ENCODE measurements at places on chromosomes 3 and 15.

DNA sequence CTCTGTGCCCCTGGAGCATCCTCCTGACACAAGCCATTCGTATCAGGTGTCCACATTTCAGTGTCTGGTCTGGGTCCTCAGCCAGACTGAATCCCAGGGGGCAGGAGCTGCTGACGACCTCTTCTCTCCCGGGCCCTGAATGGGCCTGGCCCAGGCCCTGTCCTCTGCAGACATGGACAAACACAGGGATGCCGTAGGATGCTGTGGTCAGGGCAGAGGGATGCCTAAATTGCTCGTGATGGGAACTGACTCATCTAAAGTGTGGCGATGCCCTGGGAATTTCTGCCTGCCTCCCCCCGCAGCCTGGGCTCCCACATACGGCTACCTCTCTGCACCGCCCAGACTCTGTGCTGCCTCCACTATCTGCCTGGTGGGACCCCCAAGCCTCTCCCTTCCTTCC is 58.5 kb upstream of the CTSH start:
- no peak for DNase-seq

GRCh38 chr3:31829826-31830426 is 151.1 kb downstream of the OSBPL10 start:
- no peak for DNase-seq

GRCh38 chr15:101378879-101379278 is 83.8 kb upstream of the SNRPA1 start:
- DNase-seq, result no peak

- DNase-seq, result no peak
Measured at GRCh38 chr3:190577225-190577624, 63.3 kb downstream of the IL1RAP start.

- DNase-seq, result no peak
Measured at GRCh38 chr3:194312743-194313281, 38.3 kb downstream of the CPN2 start.

DNA sequence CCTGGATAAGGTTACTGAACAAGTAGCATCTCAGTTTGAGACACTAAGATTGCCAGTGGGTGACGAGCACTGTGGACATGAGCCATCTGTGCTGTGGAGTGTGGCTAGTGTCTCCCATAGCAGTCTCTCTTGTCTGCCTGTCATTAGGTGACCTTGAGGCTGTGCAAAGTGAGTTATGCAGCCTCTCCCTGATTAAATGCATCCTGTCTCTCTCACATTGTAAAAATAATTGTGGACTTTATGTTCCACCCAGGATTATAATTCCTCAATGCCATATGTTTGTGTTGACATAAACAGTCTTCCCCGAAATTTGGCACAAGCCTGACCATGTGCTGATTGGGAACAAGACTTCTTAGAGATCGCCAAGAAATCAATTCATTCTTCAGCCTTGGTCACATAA is 168.9 kb downstream of the MYRIP start:
- DNase-seq, result no peak

GRCh38 chr3:10185804-10186762 is 21.4 kb downstream of the IRAK2 start:
- DNase-seq, result no peak

DNA sequence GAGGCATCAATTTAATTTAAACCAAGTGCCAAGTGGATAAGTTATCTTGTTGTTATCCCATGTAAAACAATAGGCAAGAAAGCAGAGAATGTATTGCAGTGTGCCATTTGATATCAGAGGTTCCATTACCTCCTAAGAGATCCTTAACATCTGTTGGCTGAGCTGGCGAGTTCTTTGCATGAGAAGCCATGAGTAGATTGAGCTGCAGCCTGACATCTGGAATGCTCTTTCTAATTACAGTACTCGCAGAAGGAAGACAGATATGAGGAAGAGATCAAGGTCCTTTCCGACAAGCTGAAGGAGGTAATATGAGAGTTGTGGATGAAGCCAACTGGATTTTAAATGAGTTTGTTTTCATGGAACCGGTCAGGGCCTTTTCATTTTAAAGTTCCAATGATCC is 19.4 kb downstream of the TPM1 start:
- no peak for DNase-seq

- no peak for DNase-seq
Measured at GRCh38 chr3:125033616-125034015, 22.2 kb downstream of the HEG1 start.

DNA sequence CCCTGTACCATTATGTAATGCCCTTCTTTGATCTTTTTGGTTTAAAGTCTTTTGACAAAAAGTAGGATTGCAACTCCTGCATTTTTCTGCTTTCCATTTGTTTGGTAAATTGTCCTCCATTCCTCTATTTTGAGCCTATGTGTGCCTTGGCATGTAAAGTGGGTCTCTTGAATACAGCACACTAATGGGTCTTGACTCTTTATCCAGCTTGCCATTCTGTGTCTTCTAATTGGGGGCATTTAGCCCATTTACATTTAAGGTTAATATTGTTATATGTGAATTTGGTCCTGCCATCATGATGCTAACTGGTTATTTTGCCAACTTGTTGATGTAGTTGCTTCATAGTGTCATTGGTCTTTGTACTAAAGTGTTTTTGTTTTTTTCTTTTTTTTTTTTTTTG is 32.4 kb downstream of the CMC1 start:
- no peak for DNase-seq

DNA sequence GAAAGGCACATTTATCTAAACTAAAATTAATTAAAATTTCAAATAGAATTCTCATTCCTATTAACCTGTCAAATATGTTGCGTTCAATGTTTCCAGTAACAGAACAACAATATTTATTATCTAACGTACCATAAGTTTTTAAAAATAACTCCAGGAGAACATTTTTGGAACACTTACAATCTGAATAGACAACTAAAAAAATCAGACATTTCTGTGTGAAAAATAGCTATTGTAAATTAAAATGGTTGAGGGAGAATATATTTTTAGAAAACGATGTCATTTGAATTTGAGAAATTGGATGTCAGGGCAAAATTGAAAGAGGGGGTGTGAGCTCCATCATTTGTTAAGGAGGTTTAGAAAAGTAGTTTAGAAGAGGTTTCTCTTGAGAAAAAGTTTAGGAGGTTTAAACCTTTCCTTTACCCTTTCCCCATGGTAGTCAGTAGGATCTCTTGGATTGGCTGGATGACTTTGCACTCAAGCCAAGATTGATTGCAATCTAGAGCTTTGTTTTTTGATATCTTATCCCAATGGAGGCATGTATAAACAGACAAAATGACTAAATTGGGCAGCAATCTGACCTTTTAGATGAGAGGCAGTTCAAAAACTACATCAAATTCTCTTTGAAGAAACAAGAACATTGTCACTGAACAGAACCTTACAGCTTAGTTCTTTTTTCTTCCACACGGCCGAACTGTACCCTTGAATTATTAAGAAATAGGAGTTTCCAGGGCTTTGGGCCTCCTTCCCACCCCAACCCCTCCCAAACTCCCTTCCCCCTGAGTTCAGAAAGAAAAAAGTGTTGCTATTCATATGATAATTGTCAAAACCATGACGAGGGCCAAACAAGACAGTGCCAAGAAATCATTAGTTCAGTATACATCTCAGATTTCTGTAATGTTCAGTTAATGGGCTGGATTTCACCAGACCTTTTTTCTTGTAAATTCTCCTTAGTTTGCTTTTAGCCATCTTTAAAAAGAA is 79.7 kb upstream of the CDIN1 start:
- DNase-seq, result no peak

DNA sequence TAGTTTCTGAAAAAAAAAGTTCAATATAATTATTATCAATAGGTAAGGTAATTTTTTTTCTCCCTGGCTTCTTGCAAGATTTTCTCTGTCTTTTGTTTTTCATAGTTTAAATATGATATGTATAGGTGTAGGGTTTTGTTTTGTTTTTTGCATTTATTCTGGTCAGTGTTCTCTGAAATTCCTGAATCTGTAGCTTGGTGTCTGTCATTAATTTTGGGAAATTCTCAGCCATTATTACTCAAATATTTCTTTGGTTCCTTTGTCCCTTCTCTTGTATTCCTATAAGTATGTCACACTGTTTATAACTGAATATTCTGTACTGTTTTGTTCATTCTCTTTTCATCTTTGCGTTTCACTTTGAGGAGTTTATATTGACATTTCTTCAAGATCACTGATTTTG is 22.1 kb downstream of the IQCH start:
- DNase-seq, result no peak

DNA sequence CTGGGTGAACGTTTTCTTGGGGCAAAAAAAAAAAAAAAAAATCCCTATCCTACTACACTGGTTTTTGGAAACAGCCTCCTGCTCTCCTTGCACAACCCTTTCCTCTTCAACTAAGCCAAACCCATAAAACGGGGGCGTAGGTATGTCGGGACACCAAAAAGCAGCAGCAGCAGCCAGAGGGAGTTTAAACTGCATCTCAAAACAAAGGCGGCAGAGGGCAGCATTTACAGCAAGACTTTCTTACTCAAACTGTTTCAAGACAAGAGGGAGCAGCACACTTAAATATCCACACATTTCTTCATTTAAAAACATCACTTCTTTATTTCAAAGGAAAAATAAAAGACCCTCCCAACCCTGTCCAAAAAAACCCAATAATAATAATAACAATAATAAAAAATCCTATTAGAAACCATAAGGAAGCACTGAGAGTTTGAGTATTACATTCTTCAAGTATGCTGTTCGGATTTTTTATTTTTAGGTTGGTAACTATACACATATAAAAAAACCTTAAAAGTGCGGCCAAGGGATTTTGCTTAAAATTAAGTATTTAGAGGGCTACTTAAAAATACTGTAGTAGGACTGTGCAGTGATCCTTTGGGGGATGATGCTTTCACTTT is 43.9 kb upstream of the PLXND1 start:
- DNase-seq, result peak; percentile 70

- DNase-seq, result no peak
Measured at GRCh38 chr15:80466543-80466942, 62.4 kb downstream of the ARNT2 start.

DNA sequence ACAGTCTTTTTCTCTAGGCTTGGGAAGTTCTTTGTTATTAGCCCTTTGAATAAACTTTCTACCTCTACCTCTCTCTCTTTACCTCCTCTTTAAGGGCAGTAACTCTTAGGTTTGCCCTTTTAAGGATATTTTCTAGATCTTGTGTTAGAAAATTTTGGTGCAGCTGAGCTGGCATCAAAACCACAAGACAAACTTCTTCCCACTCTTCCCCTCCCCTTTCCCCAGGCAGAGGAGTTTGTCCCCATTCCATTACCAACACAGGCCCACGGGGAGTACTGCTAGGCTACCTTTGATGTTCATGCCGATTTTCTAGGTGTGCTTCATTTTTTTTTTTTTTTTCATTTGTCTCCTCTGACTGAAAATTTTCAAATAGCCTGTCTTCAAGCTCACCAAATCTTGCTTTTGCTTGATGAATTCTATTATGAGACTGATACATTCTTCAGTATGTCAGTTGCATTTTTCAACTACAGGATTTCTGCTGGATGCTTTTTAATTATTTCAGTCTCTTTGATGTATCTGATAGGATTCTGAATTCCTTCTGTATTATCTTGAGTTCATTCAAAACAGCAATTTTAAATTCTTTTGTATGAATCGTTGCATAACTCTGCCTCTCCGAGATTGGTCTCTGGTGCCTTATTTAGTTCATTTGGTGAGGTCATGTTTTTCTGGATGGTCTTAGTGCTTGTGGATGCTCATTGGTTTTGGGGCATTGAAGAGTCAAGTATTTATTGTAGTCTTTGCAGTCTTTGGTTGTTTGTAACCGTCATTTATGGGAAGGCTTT is 112.0 kb downstream of the UBE2E2 start:
- no peak for DNase-seq

GRCh38 chr15:89783111-89783860 is 7.2 kb downstream of the MESP2 start:
- DNase-seq, result no peak

- DNase-seq, result no peak
Measured at GRCh38 chr15:73922186-73923151, 3.8 kb upstream of the LOXL1 start.

GRCh38 chr15:45604326-45604725 is 17.1 kb downstream of the BLOC1S6 start:
- DNase-seq, result no peak

DNA sequence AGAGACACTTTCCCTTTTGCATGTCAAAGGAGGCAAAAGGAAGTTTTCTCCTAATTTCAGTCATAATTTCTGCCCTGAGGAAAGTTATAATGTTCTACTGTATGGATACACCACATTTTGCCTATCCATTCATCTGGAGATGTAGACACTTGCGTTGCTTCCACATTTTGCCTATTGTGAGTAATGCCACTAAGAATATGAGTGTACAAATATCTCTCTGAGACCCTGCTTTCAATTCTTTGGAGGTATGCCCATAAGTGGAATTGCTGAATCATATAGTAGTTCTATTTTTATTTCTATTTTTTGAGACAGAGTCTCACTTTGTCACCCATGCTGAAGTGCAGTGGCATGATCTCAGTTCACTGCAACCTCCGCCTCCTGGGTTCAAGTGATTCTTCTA is 3.6 kb upstream of the CD276 start:
- no peak for DNase-seq

- peak; percentile 78 for DNase-seq
Measured at GRCh38 chr15:73704869-73705645, 20.9 kb downstream of the CD276 start.

GRCh38 chr3:31370681-31371080 is 162.0 kb upstream of the STT3B start:
- DNase-seq, result no peak

GRCh38 chr15:85621094-85621493 is 173.6 kb downstream of the KLHL25 start:
- no peak for DNase-seq

DNA sequence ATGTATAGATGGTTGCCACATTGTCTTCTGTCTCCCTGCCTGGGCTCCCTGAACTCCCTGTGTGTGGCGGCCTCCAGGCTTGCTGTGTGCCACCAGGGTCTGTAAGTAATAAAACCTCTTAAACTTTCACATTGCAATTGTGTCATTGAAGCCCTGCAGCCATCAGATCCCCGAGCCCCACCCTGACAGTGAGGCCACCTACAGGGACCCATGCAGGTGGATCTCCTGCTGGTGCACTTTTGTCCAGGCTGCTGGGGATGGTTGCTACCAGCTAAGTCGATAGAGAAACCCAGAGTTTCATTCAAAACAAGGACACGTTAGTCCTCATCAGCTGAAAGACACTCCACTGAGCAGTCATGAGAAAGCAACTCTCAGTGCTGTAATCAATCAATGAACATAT is 133.6 kb upstream of the PRICKLE2 start:
- DNase-seq, result no peak

GRCh38 chr15:52309154-52309548 is 13.5 kb upstream of the MYO5C start:
- no peak for DNase-seq

Measured in activated CD4-positive, alpha-beta T cell treated with anti-CD3 and anti-CD28 coated beads, Interleukin-2, amount 50 U/mL, for 48 hours (primary cell).